ENCODE measurements at places on chromosomes 1 and 21. TPM values are rescaled to one million over a fixed set of nuclear protein-coding genes. Genes with fewer than 3 reads are reported as not detected.

The BRINP2 gene
- not detected for total RNA-seq

DNA sequence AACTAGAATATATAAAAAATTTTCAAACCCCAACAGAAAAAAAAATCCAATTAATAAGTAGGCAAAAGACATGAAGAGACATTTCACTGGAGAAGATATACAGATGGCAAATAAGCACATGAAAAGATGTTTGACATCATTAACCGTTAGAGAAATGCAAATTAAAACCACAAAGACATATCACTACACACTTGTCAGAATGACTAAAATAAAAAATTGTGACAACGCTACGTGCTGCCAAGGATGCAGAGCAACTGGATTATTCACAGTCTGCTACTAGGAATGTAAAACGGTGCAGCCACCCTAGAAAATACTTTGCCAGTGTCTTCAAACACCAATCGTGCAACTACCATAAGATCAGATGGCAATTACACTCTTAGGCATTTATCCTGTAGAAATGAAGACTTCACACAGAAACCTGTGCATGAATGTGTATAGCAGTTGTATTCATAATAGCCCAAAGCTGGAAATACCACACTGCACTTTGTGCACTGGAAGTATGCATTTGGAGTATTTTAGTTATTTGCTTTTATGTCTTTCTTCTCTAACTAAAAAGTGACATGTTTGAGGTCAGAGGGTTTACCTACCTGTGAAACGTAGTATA is 75.3 kb upstream of the PALMD start:
- DNase-seq: no peak

The FAM177B gene
- total RNA-seq: not detected

The CADM3 gene
- total RNA-seq: 0.22 TPM

The ASTN1 gene
- not detected for total RNA-seq

DNA sequence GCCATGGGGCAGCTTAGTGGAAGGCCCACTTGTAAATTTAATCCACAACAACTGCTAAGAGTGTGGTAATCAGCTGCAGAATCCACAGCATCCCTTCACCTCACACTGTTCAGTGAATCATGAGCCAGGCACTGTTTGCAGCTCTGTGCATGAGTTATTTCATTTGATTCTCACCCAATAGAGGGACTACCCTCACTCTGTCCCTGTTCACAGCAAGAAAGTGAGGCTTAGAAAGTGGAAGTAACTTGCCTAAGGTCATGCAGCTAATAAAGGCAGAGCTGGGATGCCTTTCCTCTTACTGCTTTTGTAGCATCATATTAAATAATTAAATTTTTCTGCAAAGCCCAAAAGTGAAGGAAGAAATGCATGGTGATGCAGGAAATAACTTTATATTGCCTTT is 346.5 kb upstream of the PLD5 start:
- no peak for DNase-seq

- no peak for DNase-seq
Observed at GRCh38 chr1:81650776-81651175, 150.0 kb upstream of the ADGRL2 start.

The LENEP gene
- total RNA-seq: 0.72 TPM

The BTBD19 gene
- 43.4 TPM for total RNA-seq

- no peak for DNase-seq
Observed at GRCh38 chr1:209598227-209598626, 14.7 kb downstream of the CAMK1G start.

GRCh38 chr1:10216090-10216749 is 5.8 kb downstream of the KIF1B start:
- DNase-seq: no peak

The SPATA21 gene
- total RNA-seq: not detected

GRCh38 chr1:209648346-209648745 is 3.9 kb downstream of the LAMB3 start:
- DNase-seq: no peak

GRCh38 chr1:243286409-243287122 is 30.7 kb downstream of the SDCCAG8 start:
- no peak for DNase-seq

DNA sequence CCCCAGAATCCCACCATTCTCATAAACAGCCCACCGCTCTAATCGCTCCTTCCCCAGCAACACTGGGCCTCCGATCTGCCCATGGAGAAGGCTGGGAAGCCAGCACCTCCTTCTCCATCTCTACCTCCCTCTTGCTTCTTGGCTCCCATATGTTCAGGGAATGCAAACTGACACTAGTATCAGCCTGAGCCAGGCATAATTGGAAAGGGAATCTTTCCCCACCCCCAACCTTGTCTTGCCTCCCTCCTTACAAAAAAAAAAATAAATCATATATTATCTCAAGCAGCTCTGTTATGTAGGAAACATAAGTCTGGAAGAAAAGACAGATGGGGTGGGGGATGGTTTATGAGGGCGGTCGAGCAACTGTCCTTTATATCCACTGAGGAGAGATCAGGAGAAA is 127.2 kb downstream of the NAV1 start:
- DNase-seq: no peak

The TRNP1 gene
- 56.5 TPM for total RNA-seq

GRCh38 chr1:109816175-109816811 is 52.6 kb upstream of the EPS8L3 start:
- no peak for DNase-seq

DNA sequence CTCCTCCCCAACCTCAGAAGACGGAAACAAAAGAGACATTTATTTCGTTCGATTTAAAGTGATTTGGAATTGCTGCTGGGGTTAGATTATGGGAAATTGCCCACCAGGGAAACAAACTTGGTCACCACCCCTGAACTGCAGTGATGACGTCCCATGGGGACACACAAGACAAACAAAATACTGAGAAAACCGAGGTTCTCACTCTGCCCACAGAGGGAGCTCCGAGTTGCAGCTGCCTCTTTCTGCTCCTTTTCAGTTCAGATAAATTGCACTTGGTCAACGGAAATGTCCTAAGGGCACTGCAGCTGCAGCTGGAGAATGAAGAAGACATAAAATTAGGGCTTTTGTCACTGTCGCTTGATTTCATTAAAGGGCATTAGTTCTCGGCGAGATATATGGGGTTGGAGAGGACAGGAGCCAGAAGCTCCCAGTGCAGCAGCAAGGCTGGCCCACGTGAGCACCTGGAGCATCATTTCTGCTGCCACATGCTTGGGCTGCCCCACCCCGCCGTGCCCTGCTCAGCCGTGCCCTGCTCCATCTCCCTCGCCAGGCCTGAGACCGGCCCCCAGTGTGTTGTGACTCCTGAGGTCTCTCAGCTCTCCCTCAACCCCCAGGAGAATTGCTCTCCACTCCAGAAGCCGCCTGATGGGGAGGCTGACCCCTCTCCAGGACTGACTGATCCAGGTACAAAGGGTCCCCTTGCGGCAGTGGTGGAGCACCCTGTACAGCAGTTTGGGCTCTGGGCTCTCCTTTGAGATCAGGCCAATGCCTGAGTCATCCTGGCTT is 231.7 kb upstream of the AJAP1 start:
- no peak for DNase-seq

GRCh38 chr1:183023601-183024316 is 539 bp downstream of the LAMC1 start:
- DNase-seq: peak; percentile 92

GRCh38 chr1:23692308-23692871 is 784 bp downstream of the RPL11 start:
- no peak for DNase-seq

The IVL gene
- total RNA-seq: not detected

- no peak for DNase-seq
Observed at GRCh38 chr1:7278045-7278444, 492.8 kb downstream of the CAMTA1 start.

GRCh38 chr1:65150583-65151263 is 2.7 kb downstream of the AK4 start:
- DNase-seq: no peak

The LCE3D gene
- not detected for total RNA-seq

GRCh38 chr21:36004441-36004840 is 55.9 kb downstream of the SETD4 start:
- no peak for DNase-seq

GRCh38 chr1:180507795-180508724 is 5.7 kb upstream of the ACBD6 start:
- no peak for DNase-seq

- DNase-seq: no peak
Observed at GRCh38 chr1:225870911-225871310, 11.3 kb downstream of the TMEM63A start.

DNA sequence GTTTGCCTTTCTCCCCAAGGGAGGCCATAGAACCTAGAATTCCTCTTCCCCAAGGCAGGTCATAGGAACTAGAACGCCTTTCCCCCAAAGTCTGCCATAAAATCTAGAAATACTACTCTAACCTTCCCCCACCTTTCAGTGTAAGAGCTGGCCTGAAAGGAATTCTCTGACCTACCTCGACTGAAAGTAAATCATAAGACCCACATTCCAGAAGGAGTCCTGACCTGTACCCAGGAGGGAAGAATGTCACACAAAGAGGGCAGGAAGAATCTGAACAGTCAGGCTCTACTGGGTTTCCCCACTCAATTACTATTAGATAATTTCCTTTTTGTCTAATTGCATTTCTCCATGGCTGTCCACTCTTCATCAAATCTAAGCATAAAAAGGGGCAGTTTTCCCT is 5.7 kb upstream of the ATG4C start:
- no peak for DNase-seq

DNA sequence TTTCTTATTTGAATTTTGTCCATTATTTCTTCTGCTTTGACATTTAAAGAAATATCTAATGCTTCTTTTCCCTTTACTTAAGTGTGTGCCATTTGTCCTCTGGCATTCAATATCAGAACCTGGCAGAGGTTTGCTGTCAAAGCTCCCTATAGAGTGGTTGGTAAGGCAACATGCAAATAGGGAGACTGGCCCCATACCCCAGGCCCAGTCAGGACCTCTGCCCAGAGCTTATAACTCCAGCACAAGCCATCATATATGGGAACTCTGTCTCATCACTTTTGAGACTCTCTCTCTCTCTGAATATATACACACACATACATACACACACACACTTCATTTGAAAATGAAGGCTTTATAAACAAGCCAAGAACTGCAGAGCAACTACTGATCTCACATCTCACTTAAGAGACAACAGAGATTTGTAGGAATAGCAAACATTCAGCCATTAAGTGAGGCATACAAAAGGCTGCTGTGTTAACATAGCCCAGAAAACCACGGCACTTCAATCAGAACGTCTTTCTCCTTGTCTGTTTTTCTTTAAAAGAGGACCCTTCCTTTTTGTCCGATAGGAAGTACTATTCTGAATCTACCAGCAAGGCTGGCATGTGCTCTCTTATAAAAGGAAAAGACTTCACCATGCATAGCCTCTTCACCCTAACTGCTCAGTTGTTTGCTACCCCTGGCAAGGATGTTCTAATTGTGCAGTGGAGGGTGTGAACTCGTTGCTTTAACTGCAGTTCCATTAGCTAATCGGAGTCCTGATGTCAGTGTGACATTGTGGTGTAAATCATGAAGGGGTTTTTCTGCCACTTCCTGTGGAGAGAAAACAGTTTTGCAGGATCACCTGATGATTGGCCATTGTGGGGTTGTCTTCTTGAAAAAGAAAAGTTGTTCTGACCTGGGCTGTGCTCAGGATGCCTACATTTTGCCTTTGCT is 101.7 kb downstream of the NR5A2 start:
- no peak for DNase-seq

GRCh38 chr1:244050014-244050834 is 859 bp upstream of the ZBTB18 start:
- DNase-seq: no peak

DNA sequence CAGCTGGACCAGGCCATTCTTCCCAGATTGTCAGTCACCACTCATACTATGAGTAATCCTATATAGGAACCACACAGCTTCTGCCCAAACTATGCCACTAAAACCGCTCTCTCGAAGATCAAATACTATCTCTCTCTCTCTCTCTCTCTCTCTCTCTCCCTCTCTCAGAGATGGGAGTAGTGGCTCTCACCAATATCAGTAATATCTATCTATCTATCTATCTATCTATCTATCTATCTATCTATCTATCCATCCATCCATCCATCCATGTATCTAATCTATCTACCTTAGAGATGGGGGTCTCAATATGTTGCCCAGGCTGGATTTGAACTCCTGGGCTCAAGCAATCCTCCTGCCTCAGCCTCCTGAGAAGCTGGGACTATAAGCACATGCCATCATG is 4.7 kb upstream of the HIPK1 start:
- no peak for DNase-seq

DNA sequence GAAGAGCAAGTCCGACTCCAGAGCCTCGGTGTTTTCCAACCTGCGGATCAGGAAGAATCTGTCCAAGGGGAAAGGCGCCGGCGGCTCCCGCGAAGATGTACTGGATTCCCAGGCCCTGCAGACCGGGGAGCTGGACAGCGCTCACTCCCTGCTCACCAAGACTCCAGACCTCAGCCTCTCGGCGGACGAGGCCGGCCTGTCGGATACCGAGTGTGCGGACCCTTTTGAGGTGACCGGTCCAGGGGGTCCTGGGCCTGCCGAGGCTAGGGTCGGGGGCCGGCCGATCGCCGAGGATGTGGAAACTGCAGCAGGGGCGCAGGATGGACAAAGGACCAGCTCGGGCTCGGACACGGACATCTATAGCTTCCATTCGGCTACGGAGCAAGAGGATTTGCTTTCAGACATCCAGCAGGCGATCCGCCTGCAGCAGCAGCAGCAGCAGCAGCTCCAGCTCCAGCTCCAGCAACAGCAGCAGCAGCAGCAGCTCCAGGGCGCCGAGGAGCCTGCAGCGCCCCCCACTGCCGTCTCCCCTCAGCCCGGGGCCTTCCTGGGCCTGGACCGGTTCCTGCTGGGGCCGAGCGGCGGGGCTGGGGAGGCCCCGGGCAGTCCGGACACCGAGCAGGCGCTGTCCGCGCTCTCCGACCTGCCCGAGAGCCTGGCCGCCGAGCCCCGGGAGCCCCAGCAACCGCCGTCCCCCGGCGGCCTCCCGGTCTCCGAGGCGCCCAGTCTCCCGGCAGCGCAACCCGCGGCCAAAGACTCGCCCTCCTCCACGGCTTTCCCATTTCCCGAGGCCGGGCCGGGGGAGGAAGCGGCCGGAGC is 827 bp downstream of the FMN2 start:
- DNase-seq: peak; percentile 92

- DNase-seq: no peak
Observed at GRCh38 chr21:38675182-38675824, 130.4 kb upstream of the ETS2 start.

GRCh38 chr1:177871613-177872307 is 98.1 kb downstream of the SEC16B start:
- DNase-seq: no peak

- DNase-seq: no peak
Observed at GRCh38 chr1:198367296-198367695, 173.2 kb downstream of the ATP6V1G3 start.

- no peak for DNase-seq
Observed at GRCh38 chr1:232627171-232627570, 2.8 kb downstream of the SIPA1L2 start.

DNA sequence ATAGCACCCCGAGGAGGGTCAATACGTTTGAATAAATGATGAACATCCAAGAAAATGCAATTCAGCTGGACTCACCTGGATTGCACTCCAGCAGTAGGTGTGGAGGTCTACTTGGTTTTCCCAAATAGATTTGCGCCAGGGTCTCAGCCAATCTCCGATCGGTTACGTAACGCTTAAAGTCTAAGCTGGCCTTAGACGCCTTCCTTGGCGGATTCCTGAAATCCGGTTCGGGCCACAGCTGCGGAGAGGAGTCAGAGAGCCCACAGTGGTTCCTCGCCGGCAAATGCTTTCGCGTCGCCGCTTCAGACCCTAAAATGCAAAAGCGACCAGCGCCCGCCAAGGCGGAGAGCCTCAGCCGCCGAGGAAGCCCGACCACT is 322 bp downstream of the TFB2M start:
- DNase-seq: no peak

Data from chondrocyte (in vitro differentiated cells).